Activated T-helper 1 cell treated with anti-CD3 and anti-CD28 coated beads, Interleukin-2, amount 50 U/mL, for 16 hours (primary cell): ENCODE measurements at places on chromosomes 2 and 18.

DNA sequence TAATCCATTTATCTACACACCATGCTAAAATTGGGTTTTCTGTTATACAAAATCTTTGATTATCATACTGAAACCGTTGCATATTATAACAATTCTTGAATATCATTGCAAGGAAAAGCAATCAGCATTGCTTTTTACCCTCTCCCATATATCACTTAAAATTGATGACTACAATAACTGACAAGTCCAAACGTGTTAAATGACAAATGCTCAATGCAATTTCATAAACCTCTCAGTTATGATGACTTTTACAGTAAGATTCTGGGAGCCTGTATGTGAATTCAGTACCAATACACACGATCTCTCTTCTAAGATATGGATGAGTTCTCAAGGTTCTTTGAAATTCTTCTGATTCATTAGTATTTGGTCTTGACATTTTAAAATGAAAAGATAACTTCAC is 368.5 kb upstream of the TRIB2 start:
- no peak for DNase-seq

GRCh38 chr2:9206991-9207640 is 504 bp downstream of the ASAP2 start:
- DNase-seq, result no peak

- no peak for DNase-seq
Measured at GRCh38 chr2:20665243-20666004, 1.5 kb upstream of the GDF7 start.

GRCh38 chr2:148298196-148298595 is 277.3 kb downstream of the MBD5 start:
- DNase-seq, result no peak

DNA sequence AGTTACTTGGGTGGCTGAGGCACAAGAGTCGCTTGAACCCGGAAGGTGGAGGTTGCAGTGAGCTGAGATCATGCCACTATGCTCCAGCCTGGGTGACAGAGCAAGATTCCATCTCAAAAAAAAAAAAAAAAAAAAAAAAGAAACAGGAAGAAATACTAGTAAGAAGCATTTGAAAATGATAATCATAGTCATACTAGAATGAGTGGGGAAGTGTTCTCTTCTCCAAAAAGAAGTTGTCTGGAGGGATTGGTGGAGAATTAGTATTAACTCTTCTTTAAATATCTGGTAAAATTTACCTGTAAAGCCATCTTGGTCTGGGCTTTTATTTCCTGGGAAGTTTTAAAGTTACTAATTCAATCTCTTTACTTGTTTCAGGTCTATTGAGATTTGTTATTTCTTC is 131.8 kb downstream of the FAM210A start:
- no peak for DNase-seq

DNA sequence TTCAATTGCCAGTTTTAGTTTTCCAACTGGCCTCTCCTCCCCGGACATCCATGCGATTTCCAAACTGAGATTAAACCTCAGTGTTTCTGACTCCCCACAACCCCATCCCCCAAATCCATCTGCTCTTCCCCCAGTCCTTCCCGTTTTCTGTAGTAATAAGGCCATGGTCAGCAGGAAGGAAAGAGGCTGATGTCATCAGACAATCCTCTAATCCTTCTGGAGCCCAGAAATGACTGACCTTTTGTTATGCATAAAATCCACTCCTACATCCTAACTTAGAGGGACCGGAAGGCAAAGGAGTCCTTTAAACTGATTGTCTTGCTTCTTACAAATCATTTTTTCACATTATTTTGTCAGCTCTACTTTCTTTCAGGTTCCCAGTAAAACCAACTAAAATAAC is 155.8 kb downstream of the INO80D start:
- no peak for DNase-seq

DNA sequence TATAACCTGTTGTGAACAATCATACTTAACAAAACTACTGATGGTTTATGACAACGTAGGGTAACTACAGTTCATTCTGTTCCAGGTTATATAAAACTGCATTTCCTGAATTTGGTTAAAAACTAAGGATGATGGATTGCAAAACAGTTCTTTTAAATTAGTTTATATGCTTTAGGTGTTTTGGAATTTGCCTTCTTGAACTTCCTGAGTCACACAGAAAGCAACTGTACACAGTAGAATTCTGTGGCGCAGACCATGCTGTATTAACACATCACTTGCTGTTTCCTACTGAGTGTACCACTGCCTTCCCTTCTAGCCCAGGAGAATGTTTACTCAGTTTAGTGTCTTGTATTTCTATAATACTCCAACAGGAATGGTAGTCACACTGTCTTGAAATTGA is 19.4 kb downstream of the ITGB1BP1 start:
- DNase-seq, result no peak

DNA sequence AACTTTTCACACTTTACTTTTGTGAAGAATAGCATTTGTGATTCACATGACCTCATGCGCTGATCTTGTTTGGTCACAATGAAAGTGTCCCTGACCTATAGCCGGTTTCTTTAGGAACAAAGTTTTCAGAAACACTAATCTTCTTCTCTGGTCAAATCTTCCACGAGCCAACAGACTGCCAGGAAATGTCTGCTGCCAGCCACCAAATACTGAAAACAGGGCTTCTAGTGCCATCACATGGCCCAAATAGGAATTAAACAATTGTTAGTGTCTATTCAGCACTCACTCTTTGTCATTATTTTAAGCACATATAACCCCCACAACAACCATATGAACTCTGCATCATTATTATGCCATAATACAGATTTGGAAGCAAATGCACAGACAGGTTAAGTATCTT is 286.5 kb upstream of the SYT4 start:
- DNase-seq, result no peak

DNA sequence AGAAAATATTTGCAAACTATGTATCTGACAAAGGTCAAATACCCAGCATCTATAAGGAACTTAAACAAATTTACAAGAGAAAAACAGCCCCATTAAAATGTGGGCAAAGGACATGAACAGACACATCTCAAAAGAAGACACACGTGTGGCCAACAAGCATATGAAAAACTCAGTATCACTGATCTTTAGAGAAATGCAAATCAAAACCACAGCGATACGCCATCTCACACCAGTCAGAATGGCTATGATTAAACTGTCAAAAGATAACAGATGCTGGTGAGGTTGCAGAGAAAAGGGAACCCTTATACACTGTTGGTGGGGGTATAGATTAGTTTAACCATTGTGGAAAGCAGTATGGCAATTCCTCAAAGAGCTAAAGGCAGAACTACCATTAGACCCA is 64.3 kb upstream of the RBMS1 start:
- DNase-seq, result no peak

- no peak for DNase-seq
Measured at GRCh38 chr2:239589270-239589825, 188.5 kb upstream of the HDAC4 start.

GRCh38 chr2:30252723-30253701 is 21.7 kb downstream of the LBH start:
- peak; percentile 54 for DNase-seq

DNA sequence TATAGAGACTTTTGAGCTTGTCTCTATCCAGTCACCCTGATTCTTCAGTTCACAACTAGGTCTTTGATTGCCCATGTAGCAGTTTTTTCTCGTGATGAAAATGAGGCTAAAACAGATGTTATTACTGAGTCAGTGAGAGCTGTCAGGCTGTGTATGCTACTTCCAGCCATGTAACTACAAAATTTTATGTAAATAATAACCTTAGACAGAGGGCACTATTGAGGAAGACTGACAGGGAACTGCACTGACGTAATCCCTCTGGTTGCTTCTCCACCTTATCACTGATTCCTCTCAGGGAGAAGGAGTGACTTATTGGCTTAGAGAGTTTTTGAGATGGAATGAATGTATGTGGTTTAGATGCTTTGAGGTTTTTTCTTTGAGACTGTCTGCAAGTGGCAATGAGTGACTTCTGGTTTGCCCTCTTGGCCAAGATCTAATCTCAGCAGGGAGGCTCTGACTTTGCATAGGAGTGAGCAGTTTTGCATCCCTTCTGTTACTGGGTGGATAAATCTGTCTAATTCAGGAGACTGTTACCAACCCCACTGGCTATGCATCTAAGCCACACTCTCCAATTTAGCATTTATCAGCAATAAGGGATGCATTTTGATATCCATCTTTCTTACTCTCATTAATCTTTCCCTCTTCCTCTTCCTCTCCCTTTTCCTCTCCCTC is 555.2 kb upstream of the FANCL start:
- no peak for DNase-seq

- no peak for DNase-seq
Measured at GRCh38 chr2:58620093-58620492, 379.0 kb upstream of the FANCL start.

- DNase-seq, result no peak
Measured at GRCh38 chr18:72114801-72115594, 429.1 kb downstream of the CBLN2 start.

DNA sequence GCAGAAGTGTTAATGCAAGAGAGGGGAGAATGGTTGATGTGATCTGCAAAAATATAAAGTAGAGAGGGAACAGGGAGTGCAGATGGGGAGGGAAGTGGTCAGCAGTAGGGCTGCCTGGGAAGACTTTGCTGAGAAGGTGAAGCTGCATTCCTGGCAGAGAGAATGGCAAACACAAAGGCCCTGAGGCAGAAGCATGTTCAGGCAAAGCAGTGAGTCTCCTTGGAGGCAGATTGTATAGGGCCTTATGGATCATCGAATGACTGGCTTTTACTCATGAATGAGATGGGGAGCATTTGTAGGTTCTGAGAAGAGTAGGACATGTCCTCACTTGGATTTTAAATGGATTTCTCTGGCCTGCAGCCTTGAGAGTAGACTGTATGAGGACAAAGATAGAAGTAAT is 9.5 kb downstream of the ITGA6 start:
- no peak for DNase-seq

DNA sequence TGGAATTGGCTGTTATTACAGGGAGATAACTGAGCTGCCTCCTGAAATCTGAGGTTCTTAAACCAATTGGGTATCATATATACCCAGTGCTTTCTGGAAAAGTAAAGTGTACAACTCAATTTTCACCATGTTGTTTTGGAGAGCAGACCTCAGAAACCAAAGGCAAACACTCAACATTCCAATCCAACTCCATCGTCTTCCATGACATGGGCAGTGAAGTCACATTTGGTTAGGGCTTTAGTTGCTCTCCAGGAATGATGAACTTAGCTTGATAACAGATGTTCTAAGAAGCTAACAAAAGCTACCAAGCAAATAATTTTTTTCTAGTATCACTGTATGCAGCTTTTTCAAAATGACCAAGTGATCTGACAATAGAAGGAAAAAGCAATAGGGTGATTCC is 107.0 kb upstream of the SLC35G4 start:
- no peak for DNase-seq

- DNase-seq, result peak; percentile 43
Measured at GRCh38 chr2:70124983-70125480, 37.8 kb downstream of the PCBP1 start.

DNA sequence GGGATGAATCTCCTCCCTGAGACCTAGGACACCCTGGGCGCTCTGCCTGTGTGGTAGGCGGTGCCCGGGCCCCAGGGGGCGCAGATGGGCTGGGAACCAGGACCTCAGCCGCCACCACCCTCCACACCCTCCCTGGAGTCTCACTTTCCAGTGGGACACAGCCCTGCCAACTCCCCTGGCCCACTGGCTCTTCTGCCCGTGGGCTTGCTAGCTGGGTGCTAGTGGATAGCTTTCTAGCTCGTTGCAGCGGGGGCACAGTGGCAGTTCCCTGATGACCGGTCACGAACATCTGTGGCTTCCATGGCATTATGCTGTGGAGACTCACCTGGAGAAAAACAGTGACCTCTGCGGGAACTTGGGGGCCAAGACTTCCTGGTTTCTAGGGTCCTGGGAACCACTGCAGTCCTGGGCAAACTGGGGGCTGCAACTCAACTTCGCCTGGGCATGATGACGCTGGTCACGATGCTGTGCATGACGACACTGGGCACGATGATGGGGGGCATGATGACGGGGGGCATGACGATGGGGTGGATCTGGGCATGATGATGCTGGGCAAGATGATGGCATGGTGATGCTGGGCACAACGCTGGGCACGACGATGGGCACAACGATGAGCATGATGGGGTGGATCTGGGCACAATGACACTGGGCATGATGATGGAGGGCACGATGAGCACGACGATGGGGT is 31.0 kb upstream of the ALLC start:
- no peak for DNase-seq

GRCh38 chr2:112582314-112582746 is 2.1 kb upstream of the CHCHD5 start:
- no peak for DNase-seq

DNA sequence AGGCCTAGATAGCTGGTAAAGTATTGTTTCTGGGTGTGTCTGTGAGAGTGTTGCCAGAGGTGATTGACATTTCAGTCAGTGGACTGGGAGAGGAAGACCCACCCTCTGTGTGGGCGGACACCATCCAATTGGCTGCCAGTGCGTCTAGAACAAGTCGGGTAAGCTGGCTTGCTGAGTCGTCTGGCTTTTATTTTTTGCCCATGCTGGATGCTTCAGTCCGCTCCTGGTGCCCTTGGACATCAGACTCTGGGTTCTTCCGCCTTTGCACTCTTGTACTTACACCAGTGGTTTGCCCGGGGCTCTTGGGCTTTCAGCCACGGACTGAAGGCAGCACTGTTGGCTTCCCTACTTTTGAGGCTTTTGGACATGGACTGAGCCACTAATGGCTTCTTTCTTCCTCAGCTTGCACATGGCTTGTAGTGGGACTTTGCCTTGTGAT is 24.3 kb downstream of the DIS3L2 start:
- no peak for DNase-seq

GRCh38 chr2:16584824-16585540 is 80.7 kb downstream of the CYRIA start:
- DNase-seq, result no peak

GRCh38 chr2:165874445-165875039 is 79.0 kb downstream of the TTC21B start:
- no peak for DNase-seq

- no peak for DNase-seq
Measured at GRCh38 chr18:37762076-37762621, 196.6 kb upstream of the CELF4 start.
